Right lung (tissue), 10 donors: ENCODE measurements at places on chromosomes 16 and 17. TPM values are rescaled to one million over a fixed set of nuclear protein-coding genes. Genes with fewer than 3 reads are reported as not detected.

Gene ITGB3
- polyA plus RNA-seq = 9.0 TPM

Gene TRPV2
- polyA plus RNA-seq = 8.5 TPM

Gene PRR29
- polyA plus RNA-seq = 4.5 TPM

Gene MPHOSPH6
- 35.9 TPM for polyA plus RNA-seq

Gene ALOX15B
- 0.45 TPM for polyA plus RNA-seq
